ENCODE measurements at places on chromosomes 13 and 19.

DNA sequence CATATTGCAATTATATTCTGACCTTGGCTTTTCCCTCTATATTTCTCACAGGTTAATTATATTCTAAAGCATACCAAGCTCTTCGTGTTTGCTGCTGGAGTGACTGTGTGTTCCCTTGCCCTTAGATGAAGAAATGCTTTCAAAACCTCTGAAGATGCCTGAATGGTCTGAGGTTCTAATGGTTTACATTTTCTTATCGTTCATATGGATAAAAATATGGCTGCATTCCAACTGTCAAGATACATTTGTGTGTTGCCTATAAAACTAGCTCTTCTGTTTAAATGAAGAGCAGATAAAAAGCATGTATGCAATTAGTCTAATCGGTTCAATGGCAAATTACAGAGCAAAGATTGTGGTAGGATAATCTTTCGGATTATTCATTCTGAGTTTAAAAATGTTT lies 68.4 kb upstream of the ANKRD10 start:
- DNase-seq, result no peak

GRCh38 chr13:111058796-111059506 lies 56.2 kb upstream of the ARHGEF7 start:
- DNase-seq, result no peak

- DNase-seq, result no peak
These were observed 122.1 kb upstream of the GPR12 start for GRCh38 chr13:26882731-26883130.

GRCh38 chr19:10321417-10321797 lies 5.6 kb upstream of the FDX2 start:
- DNase-seq, result no peak

GRCh38 chr19:41355802-41356201 lies 2.1 kb upstream of the TGFB1 start:
- no peak for DNase-seq

DNA sequence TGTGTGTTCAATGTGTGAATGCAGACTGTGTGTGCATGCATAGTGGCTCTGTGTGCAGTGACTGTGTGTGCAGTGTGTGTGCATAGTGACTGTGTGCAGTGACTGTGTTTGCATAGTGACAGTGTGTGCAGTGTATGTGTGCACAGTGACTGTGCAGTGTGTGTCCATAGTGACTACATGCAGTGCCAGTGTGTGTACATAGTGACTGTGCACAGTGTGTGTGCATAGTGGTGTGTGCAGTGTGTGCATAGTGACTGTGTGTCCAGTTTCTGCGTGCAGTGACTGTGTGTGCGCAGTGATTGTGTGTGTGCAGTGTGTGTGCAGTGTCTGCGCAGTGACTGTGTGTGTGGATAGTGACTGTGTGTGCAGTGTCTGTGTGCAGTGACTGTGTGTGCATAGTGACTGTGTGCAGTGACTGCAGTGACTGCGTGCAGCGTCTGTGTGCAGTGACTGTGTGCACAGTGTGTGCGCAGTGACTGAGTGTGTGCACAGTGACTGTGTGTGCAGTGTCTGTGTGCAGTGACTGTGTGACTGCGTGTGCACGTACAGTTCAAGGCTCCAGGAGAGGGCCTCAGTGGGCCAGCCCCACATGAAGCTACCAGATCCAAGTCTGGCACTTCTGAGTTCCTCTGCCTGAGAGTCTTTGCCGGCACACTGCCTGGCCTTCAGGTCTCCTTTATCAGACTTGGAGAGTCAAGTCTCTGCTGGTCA lies 90.3 kb downstream of the IER2 start:
- DNase-seq, result no peak

- no peak for DNase-seq
These were observed 19.4 kb downstream of the NOTCH3 start for GRCh38 chr19:15181394-15181793.

DNA sequence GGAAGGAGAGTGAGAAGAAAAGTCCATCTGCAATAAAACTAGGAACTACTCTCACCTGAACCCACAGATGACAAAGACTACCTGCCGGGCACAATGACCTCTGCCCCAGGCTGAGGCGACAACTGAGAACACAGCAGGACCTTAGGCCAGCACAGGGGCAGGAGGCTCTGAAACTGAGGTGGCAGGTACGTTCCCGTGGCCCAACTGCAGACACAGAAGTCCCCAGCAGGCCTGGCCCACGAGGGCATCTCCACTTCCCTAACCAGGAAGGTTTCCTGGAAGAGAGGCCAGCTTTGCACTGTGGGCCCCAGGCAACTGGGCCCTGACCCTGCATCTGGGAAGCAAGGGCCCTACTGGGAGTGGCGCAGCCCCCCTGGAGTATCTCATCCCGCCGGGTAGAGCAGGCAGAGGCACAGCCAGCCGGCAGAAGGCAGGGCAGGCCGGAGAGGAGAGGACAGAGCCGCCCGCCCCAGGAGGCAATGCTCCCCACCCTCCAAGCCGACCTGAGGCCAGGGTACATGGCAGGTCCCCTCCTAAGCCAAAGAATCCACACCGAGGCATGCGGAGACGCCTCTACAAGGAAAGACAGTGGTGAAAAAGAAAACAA lies 32.7 kb downstream of the STK24 start:
- no peak for DNase-seq

DNA sequence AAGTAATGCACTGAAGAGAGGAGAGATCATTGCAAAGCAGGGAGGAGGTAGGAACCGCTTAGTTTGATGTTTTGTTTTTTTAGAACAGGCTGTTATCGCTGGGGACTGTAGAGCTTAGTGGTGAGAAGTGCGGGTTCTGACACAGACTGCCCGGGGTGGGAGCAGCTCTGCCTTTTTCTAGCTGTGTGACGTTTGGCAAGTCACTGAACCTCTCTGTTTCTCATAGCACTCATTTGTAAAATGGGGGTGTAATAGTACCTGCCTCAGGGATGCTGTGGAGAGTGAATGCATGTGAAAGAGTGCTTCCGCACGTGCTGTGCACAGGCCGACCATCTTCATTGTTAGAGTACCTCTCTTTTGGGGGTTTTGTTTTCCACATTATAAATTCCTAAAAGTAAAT lies 19.3 kb downstream of the PRAM1 start:
- DNase-seq, result no peak

DNA sequence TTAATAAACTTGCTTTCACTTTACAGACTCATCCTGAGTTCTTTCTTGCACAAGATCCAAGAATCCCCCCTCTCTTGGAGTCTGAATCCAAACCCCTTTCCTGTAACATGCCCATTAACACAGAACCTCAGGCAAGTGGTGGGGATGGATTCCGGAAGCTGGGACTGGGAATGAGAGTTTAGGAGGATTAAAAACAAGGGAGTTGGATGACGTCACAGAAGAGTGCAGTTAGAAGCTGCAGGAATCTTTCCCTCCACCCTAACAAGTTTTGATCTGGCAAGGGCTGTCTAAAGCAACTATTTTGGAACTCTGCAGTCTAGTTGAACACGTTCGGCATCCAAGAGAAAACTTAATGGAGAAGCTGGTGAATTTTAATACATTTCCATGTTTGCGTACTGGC lies 48.2 kb upstream of the PEPD start:
- DNase-seq, result no peak

- no peak for DNase-seq
These were observed 12.5 kb upstream of the RSPH6A start for GRCh38 chr19:45827459-45828093.

GRCh38 chr19:4722671-4723594 lies 709 bp downstream of the DPP9 start:
- no peak for DNase-seq

- DNase-seq, result no peak
These were observed 31.3 kb upstream of the HOMER3 start for GRCh38 chr19:18972301-18972811.

GRCh38 chr19:1400281-1401137 lies 833 bp downstream of the GAMT start:
- peak; percentile 40 for DNase-seq

- no peak for DNase-seq
These were observed 541.8 kb upstream of the SLC10A2 start for GRCh38 chr13:103607995-103608394.

DNA sequence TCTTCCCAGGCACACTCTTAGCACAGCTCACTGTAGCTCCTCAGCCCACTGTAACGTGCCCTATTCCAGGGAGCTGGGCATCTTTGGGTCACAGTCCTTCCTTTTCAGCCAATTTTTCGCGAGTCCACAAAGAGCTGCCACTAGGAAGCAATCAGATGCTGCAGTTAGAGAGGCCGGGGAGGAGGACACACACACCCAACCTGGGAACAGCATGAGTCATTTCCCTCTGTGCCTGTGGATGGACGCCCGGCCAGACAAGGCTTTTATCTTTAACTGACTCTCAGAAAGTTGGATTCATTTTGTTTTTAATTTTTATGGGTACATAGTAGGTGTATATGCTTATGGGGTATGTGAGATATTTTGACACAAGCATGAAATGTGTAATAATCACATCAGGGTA lies 918.6 kb downstream of the UQCRFS1 start:
- DNase-seq, result no peak

- DNase-seq, result no peak
These were observed 9.6 kb upstream of the LATS2 start for GRCh38 chr13:21071015-21071414.

GRCh38 chr19:41619018-41619556 lies 7.8 kb downstream of the CEACAM4 start:
- DNase-seq, result no peak

DNA sequence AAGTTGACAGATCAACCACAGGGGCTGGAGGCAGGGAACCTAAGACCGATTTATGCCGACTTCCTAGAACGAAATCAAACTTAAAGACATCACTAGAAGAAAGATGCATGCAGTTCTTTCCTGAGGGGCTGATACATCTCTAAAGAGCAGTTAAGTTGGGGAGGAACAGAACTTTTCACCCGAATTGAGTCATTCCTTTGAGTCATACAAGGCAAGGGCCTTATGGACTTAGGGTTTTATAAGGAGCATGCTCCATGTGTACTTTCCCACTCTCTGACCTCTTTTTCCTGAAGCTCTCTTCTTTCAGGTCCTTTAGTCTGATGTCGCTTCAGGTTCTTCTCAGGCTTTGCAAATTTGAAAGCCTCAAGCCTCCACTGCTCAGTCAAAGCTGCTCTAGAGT lies 7.9 kb upstream of the FBXL3 start:
- no peak for DNase-seq

DNA sequence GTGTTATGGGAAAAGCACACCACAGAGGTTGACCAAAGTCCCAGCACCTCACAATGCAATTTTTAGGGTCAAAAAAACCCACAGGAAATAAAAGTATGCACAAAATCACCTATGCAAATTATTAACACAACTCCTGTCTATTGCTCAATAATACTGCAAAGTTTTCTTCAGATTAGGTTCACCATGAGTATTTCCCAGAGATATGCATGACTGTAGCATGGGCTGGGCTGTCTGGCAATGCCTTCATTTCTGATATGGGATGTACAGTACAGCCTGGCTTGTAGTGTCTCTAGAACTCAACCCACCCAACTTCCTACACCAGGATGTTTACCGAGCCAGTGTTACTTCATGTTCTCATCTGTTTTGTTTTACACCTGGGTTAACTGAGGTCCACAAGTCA lies 698.7 kb upstream of the ARGLU1 start:
- no peak for DNase-seq

GRCh38 chr19:51333836-51334460 lies 8.0 kb downstream of the VSIG10L start:
- DNase-seq, result peak; percentile 97

- DNase-seq, result no peak
These were observed 44.0 kb downstream of the COG3 start for GRCh38 chr13:45508776-45509175.

DNA sequence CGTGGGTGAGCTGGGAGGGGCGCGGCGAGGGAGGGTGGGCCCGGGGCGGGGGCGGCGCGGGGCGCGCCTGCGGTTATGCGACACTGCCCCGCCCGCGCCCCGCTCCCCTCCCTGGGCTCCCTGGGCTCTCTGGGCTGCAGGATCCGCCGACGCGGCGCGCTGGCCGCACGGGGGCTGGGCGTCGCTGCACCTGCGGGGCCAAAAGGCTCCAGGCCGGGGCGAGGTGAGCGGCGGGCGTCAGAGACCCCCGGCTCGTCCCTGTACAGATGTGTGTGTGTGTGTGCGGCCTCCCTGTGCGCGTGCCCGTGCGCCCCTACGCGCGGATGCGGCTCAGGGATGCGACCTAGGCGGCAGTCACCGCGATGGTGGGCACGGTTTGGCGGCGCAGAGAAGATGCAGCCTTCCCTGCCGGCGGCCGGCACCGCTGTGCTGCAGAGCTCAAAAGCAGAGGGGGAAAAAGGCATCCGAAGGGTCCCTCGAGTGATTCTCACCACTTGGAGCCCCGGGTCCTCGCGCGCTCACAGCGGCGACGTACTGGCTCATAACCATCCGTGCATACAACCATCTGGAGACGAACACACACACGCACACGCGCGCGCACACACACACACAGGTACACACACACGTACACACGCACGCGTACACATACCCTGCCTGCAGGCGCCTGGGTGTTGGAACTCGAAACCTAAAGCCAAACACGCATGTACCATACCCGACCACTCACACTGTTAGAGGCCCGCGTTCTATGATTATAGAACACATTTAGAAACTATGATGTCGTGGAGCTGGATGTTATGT lies 709 bp downstream of the ATP8A2 start:
- no peak for DNase-seq

DNA sequence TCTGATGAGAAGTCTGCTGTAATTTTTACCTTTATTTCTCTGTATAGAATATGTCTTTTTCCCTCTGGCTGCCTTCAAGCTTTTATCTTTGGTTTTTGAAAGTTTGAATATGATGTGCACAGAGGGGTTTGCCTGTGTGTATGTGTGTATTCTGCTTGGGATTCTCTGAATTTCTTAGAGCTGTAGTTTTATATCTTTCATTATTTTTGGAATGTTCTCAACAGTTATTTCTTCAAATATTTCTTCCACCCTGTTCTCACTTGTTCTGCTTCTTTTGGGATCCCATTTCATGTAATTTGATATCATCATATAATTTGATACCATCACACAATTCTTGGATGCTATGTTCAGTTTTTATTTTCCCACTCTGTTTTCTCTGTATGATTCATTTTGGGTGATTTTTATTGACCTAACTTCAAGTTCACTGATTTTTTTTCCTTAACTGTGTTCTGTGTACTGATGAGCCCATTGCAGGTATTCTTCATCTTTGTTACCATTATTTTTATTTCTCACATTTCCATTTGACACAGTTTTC lies 7.5 kb downstream of the COG3 start:
- DNase-seq, result no peak

DNA sequence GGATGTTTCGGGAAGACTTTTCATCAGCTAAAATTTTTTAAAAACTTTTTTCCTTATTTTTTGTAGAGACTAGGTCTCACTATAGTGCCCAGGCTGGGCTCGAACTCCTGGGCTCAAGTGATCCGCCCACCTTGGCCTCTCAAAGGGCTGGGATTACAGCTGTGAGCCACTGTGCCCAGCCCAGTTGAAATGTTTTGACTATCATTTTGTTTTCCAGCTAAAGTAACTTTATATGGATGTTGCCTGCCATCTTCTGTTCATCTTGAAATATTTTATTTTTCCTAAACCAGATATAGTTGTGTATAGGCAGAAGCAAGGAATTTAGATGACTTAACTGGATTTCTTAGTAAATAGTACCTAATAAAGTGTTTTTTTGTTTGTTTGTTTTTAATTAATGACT lies 7.0 kb downstream of the CAB39L start:
- DNase-seq, result no peak

DNA sequence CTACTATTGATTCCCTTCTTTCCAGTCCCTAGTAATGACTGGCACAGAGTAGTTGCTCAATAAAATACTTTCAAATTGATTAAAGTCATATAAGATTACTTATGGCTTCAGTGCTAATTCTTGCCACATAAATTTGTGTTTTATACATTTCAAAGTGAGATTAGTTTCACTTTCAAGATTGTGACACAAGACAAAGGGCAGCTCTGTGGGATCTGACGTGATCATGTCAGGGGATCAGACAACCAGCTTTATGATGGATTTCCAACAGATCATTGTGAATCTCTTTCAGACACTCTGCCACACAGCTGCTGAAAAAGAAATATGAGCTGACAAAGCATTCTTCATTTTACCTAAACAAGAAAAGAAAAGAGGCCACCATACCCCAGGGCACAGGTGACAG lies 73.4 kb upstream of the POMP start:
- DNase-seq, result no peak

Data from cerebellar nuclear complex (tissue), 1 donor.